ENCODE measurements at places on chromosomes 3 and 15.

DNA sequence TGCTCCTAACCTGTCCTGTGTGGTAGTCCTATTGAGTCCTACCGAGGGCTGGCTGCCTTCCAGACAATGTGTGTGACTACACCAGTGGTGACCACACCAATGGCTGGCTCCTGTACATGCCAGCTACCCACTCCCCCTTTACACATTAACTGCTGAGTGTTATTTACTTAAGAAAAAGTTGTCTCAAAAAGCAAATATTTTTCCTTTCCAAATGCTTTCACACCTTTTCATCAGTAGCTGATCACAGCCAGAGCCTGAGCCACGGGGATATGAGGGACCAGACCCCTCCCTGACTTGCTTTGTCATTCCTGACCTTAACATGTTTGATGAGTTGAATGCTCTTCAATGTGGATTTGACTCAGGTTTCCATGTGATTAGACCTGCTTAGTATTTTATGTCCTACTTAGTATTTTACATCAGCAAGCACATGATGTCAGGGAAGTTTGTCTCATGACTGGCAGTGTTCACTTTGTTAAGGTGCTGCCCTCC, 29.6 kb upstream of the GREM1 start:
- DNase-seq: no peak

- no peak for DNase-seq
Observed at GRCh38 chr15:48555241-48555881, 90.1 kb downstream of the FBN1 start.

GRCh38 chr15:78365917-78366316, 25.8 kb downstream of the CRABP1 start:
- DNase-seq: no peak

GRCh38 chr3:105430455-105430854, 63.7 kb downstream of the ALCAM start:
- no peak for DNase-seq

GRCh38 chr3:77028005-77028404, 11.9 kb upstream of the ROBO2 start:
- no peak for DNase-seq

GRCh38 chr15:60479361-60480110, 594 bp upstream of the ICE2 start:
- DNase-seq: no peak

DNA sequence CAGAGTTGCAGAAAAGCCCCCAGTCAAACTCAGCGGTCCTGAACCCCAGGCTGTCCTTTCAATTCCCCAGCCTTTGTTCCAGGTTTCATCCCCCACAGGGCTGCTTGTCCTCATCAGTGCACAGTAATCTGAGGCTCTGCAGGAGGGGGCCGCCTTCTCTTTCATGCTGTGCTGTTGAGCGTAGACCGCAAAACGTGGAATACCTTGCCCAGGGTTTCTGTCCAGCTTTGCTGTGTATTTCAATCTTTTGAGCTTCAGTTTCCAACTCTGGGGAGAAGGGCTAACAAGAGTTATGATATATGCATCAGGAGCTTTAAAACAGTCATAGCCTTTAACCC, 64.8 kb downstream of the FAM43A start:
- no peak for DNase-seq

DNA sequence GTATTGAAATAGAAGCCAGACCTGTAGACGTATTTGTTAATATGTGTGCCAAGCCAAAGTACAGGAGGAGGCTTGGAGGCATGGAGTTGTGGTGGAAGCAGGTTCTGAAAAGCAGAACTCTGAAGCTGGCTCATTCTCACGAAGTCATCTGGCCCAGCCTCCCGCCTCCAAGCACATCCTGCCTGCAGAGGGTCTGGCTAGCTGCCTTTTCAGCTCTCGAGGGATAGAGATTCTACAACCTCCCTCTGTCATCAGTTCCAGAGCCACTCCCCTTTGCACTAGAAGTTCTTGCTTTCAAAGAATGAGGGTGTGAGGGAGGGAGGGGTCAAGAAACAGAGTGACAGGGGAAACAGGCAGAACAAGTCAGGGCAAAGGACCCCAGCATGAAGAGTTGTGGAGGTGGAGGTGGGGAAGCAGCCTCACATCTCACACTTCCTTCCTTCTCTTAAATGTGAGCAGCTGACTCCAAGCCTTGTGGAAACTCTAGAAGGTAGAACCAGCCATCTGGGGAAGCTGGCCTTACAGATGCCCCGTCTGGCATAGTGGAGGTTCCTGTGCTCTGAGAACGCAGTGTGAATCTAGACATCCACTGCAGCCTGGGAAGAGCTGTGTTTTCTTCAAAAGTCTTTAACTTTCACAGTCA, 95.3 kb downstream of the SLC49A4 start:
- no peak for DNase-seq

DNA sequence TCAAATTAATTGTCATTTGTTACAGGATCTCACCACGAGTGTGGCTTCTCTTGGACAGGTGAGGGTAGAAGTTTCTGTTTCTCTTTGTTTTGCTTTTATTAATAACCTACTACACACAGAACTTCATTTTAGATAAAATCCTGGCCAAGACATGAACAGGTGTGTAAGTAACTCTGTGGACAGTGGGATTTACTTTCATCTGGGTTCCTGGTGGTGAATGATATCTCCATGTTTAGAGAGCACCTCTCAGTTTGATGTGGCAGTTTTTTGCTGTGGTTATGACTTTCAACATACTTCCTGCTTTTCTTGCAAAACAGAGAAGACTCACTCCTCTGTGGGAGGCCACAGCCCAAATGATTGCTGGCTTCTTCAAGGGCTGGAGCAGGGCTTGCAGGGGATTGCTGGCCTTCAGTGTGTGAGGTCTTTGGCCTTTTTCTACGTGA, 71.1 kb upstream of the XCR1 start:
- DNase-seq: no peak

DNA sequence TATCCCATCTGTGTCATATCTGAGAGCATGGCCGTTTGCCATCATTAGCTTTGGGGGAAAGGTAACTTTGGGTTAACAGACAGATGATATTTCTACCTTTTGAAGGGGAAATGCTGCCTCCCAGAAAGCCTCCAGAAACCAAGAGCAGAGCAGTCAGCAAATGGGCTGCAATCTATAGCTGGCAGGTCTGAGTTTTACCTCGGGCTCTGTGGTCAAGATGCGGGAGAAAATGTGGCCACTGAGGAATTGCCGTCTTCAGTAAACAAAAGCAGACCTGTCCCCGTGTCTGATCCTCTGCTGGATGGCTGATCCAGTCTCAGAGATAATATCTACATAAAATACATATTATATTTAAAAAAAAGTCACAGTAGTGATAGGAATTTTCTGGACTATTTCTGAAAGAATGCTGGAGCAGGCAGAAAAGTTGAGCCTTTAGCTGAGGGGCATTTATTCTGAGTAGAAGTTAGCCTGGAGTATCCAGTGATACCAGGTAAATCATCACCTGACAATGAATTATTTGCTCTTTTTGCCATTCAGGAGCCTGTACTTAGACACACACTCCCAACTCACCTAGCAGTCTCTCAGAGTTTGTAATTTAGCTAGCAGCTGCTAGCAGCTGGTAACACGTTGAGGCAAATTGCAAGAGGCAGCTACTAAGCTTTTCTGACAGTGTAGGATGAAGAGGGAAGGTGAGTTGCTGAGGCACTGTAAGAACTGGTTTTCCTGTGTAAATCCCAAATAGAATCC, 285.3 kb upstream of the RARB start:
- no peak for DNase-seq

DNA sequence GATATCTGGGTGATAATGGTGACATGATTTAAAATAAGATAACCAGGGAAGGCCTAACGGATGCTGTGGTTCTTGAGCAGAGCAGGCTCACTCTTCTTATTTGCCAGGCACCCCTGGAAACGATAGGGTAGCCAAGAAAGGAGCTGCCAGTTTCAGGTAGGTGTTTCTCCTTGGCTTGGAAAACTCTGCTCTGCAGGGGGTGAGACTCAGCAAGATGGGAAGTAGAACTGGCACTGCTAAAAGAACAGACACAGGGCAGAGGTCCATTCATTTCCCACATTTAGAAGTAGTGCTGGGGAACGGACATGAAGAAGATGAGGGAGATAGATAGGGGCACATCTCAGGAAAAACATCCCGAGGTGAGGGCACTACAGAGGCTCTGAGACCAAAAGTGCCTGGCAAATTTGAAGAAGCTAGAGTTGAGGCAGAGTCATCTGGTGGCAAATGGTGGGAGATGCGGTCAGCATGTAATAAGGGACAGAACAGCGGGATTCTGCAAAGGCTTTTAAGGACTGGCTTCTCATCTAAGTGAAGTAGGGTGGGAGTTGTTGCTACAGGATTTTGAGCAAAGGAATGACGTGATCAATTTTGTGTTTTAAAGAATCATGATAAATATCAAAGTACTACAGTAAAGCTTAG, 323.4 kb upstream of the PLSCR5 start:
- no peak for DNase-seq

DNA sequence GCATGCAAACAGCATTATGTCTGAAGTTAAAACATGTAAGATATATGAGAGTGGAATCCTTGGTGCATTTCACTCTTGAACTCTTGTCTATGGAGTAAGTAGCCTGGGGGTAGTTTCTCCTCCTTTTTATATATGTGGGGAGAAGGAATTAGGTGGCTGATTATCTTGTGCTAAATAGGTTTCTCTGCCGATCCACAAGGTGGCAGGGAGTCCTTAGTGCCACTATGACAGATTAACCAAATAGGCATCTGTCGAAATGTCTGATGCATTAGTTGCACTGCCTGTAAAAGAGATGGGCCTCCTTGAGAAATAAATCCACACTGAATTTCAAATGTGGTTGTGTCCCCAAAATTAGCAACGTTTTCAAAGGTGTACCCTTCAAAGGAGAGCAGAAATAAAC, 170.1 kb downstream of the CNTN4 start:
- no peak for DNase-seq

GRCh38 chr15:70156671-70157271, 59.1 kb upstream of the TLE3 start:
- DNase-seq: no peak

- DNase-seq: no peak
Observed at GRCh38 chr3:9750556-9751411, 1.0 kb downstream of the OGG1 start.

DNA sequence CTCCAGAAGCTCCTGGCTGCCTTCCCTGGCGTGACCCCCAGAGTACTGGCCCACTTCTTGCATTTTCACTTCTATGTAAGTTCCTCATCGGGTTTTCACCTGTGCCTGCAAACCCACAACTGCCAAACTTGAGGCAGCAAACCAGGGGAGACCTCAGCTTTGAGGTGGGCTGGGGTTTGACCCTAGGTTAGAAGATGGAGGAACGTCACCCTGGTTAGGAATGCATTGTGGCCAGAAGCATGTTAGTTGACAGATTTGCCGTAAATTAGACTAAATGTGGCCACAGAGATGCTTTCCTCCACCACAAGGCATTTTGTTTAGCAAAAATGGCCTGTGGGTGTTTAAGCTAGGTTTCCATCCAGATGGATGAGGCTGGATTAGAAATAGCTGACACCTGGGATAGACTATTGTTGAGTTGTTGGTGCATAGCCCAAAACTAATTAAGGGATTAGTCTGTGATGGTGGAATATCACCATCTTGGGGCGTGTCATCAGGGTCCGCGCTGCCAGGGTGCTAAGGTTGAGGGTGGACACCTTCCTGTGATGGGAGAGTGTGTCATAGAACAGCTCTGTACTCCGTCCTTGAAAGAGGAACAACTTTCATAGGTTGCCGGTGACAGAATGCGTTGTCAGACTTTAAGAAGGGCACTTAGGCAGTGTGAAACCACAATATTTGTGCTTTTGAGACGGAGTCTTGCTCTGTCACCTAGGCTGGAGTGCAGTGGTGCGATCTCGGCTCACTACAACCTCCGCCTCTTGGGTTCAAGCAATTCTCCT, 3.6 kb downstream of the NISCH start:
- DNase-seq: no peak

DNA sequence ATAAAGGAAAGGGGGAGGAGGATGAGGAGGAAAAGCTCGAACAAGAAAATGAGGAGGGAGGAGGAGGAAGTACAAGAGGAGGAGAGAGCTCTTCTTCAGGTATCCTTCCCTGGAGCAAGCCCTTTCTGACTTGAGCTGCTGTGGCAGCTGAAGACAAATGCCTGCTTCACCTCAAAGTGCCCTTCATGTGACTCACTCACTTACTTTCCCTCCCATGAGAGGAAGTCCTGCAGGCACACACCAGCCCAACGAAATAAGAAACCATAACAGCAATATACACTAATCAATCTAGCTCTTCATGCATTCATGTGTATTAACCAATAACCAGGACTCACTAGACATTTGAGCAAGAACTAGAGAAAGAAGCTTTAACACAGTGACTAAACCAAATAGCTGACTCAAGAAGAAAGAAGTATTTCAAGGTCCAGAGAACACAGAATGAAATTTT, 251.9 kb downstream of the IGSF11 start:
- no peak for DNase-seq

GRCh38 chr3:131596884-131597283, 94.1 kb upstream of the MRPL3 start:
- DNase-seq: no peak

DNA sequence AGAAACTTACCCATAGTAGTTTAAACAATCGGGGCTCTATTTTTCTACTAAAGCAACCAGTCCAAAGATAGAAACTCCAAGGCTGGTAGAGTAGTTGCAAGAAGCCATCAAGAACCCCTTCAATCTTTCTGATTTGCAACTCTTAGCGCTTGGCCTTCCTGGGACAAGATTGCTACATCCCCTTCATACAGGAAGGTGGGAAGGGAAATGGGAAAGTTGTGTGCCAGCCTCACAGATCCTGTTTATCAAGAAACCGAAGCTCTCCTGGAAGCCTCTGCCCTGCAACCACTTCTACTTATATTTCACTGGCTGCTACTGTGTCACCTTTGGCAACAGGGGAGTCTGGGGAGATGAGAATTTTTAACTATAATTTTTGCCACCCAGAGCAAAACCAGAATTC, 46.2 kb downstream of the OSBPL10 start:
- DNase-seq: no peak

- DNase-seq: no peak
Observed at GRCh38 chr3:131608296-131608695, 105.5 kb upstream of the MRPL3 start.

DNA sequence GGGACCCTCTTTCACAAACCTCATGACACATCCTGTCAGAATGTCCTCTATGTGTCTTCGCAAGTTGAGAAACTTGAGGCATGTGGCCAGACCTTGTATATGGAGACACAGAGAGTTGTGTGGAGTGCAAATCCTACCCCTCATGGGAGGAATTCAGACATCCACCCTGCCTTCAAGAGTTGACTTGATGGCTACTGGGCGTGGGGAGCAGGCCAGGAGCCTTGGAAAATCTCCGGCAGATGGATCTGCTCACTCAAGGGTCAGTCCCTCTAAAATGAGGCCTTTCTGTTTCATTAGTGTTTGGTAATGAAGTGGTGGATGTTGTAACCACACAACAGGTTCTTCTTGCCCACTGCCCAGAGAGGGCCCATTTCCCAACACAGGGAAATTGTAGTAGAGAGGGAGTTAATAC, 79.0 kb downstream of the ASB7 start:
- no peak for DNase-seq

- DNase-seq: no peak
Observed at GRCh38 chr3:9087831-9088413, 124.7 kb upstream of the RAD18 start.

GRCh38 chr15:40307421-40308211, at the start of gene PLCB2:
PLCB2 (minus strand) TSS chr15:40307935; CDS start chr15:40307672, 263 bp downstream.
- peak; percentile 59 for DNase-seq

Measured in activated CD4-positive, alpha-beta T cell treated with anti-CD3 and anti-CD28 coated beads for 1 hour (primary cell).